ENCODE measurements at places on chromosomes 12 and 14. TPM values are rescaled to one million over a fixed set of nuclear protein-coding genes. Genes with fewer than 3 reads are reported as not detected.

Gene PLEKHH1
- 3.3 TPM for total RNA-seq

Gene PITPNM2
- total RNA-seq: 14.2 TPM

Gene DACT1
- total RNA-seq: 55.0 TPM

Gene CLEC4C
- not detected for total RNA-seq

Gene ADAMTS20
- total RNA-seq: 0.66 TPM

Gene POTEG
- not detected for total RNA-seq

Gene SPATS2
- total RNA-seq: 46.3 TPM

Gene KITLG
- total RNA-seq: 15.9 TPM

Gene CRIP1
- total RNA-seq: 21.3 TPM

- DNase-seq: no peak
These were observed 111.2 kb downstream of the KIF21A start for GRCh38 chr12:39331539-39332261.

- DNase-seq: peak; percentile 51
These were observed 638.3 kb upstream of the TBX3 start for GRCh38 chr12:115322275-115322674.

GRCh38 chr12:63764481-63764880, 15.2 kb upstream of the RXYLT1 start:
- DNase-seq: no peak

GRCh38 chr12:99906786-99907579, 77.8 kb downstream of the ANKS1B start:
- no peak for DNase-seq

DNA sequence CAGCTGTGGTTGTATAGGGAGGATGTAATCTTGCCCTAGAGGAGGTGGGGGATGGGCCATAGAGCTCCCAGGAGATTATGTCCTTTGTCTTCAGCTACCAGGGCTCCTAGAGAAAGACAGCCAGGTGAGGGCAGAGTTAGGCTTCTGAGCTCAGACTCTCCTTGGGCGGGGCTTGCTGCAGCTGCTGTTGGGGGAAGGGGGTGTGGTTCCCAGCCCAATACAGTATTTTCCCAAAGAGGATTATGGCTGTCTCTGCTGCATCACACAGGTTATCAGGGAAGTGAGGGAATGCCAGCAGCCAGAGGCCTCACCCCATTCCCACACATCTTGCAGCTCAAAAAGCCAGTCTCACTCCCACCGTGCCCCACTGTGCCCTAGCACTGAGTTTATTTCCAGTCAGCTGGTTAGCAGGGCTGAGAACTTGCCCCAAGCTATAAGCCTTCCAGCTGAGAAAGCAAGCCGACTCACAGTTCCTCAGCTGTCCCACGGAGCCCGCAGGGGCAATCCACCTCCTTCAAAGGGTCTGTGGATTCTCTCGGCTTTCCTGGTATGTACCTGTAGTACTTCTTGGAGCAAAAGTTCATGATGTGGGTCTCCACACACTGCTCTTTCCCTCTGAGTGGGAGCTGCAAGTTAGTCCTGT, 217.3 kb upstream of the CPNE8 start:
- no peak for DNase-seq

GRCh38 chr14:103319422-103319821, 14.6 kb upstream of the EIF5 start:
- DNase-seq: no peak

GRCh38 chr12:62900686-62901272, 34.2 kb downstream of the PPM1H start:
- no peak for DNase-seq

DNA sequence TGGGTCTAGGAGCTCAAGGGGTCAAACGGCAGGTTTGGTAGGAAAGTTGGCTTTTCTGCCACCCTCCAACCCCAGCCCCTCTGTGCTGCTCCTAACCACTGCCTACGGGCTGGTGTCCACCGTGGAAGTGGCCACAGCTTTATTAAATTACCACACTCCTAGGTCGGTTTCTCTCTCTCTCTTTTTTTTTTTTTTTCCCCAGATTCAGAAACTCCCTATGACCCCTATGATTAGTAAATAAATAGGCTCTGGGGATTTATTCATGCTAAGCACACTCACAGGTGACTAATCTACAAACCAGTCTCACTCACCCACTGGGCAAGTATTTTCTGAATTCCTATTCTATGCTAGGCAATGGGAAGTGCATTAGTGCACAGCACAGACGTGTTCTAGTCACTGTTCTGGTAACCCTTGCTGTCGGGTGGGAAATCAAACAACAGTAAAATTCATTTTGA, 8.7 kb upstream of the DDX47 start:
- DNase-seq: peak; percentile 96

GRCh38 chr14:90450667-90451066, 53.8 kb downstream of the CALM1 start:
- no peak for DNase-seq
